ENCODE measurements at places on chromosomes 6 and 20. TPM values are rescaled to one million over a fixed set of nuclear protein-coding genes. Genes with fewer than 3 reads are reported as not detected.

The CALHM5 gene
- total RNA-seq: 0.33 TPM

The ZBTB46 gene
- total RNA-seq: 5.4 TPM

The FOXC1 gene
- 2.0 TPM for total RNA-seq

The POU5F1 gene
- 4.9 TPM for total RNA-seq

The ARHGAP40 gene
- not detected for total RNA-seq

The C6orf62 gene
- 70.0 TPM for total RNA-seq

The SIRPD gene
- not detected for total RNA-seq

The OPRM1 gene
- 3.1 TPM for total RNA-seq
